ENCODE measurements at places on chromosomes 13 and 19.

DNA sequence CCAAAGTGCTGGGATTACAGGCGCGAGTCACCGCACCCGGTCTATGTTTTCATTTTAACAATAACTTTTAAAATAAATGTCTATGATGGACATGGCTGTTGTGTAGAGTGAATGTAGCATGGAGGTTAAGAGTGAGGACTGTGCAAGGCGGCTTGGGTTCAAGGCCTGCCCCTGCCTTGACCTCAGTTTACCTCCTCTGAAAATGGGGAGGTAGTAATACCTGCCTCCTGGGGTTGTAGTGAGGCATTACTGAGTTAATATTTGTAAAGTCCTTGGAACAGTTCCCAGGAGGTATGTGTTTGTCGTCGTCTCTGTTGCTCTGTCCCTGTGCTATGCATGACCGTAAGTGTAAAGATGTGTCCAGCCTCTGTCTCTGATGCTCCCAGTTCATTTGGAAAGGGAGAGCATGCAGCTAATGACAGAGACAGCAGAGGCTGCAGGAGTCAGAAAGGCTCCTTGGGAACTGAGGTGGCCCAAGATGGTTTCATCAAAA lies 9.4 kb downstream of the GARRE1 start:
- DNase-seq = no peak

DNA sequence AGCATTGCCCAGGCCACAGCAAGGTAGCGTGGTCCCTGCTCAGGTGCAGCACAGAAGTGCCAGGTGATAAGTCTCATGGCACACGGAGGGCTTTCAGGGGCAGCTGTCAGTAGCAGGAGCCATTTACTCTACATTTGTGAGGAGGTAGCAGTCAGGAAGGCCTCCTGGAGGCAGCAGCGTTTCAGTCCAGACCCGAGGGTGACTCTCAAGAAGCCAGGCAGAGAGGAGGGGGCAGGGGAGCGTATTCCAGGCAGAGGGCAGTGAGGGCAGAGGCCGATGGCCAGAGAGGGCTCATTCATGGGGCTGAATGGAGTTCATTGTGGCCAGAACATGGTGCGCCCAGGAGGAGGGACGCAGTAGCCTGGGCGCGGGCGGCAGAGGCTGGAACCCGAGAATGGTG lies 8.9 kb downstream of the PIAS4 start:
- DNase-seq = no peak

DNA sequence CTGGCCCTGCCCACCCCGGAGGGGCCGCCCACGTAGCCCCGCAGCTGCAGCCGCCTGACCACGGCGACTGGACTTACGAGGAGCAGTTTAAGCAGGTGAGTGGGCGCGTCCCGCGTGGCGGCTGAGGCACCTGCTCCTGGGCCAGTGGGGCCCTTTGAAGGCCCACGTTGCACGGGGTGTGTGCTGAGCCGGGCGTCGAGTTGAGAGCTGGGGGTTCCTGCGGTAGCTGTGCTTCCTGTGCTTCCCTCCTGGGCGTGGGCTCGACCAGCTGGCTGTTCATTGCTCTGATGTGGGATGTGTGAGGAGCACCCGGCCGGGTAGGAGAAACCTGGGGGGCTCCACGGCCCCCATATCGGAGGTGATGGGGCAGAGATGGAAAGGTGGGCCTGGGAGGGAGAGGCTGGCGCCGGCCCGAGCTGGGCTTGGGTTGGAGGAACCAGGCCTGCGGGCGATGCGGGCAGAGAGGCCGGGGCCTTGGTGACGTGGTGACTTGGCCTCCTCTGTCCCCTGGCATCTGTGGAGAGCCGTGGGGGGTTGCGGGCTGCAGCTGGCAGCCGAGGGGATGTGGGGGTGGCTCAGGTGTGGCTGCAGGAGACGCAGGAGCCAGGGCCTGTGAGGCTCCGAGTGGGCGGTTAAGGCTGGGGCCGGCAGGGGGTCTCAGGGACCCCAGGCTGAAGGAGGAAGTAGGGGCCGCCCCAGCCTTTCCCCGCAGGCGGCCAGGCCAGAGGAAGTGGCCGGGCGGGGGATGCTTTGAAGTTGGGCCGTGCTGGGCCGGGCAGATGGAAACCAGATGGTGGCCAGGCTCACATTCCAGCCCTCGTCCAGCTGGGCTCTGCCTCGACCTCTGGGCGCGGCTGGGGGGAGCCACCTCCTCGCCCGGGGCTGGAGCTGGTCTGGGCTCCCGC lies 7.1 kb downstream of the ARID3A start:
- peak; percentile 59 for DNase-seq

DNA sequence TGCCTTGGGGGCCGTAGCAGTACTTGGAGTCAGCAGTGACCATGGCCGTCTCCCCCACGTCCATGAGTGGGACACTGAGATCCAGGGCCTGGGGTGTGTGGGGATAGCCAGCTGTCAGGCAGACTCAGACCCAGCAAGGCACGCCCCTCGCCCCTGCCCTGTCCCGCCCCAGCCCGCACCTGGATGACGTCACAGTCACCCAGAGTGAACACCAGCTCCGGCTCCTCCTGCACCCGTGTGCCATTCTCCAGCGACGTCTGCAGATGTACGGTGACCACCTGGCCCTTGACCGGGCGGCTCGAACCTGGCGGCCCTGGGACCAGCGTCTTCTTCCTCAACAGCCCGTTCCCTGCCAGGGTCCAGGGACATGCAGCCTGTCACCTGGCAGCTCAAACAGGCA lies 4.0 kb downstream of the FKBP8 start:
- DNase-seq = no peak

DNA sequence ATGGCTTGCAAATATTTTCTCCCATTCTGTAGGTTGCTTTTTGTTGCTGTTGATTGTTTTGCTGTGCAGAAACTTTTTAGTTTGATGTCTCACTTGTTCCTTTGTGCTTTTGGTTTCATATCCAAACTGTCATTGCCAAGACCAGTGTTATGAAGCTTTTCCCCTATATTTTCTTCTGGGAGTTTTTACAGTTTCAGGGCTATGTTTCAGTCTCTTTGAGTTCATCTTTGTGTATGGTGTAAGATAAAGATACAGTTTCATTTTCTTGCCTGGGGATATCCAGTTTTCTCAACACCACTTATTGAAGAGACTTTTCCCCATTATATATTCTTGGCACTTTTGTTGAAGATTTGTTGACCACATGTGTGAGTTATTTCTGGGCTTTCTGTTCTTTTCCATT lies 139.9 kb downstream of the MRPL57 start:
- no peak for DNase-seq

DNA sequence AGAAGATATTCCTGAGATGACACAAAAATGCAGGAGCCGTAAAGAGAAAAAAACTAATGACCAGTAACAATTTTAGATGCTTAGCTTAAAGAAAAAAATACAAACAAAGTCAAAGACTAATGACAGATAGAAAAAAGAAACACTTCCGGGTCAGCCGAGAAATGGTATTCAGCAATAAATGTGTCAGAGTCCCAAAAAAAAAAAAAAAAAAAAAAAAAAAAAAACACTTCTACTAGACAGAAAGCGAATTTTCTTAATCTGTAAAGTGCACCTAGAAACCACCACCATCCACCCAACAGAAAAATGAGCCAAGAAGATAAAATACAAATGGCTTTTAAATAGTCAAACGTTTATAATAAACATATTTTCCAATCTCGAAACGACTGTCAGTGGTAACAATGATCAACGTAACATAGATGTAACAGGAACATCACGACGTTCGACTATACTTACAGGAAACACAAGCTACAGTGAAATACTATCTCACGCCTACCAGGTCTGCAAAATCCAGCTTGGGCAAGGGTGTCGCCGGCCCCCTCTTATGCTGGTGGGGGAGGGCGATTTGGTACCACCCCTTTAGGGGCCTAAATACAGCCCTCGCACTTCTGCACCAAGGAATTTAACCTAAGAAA lies 10.6 kb downstream of the ABHD17A start:
- DNase-seq = no peak

- DNase-seq = no peak
These were observed 167.8 kb downstream of the ZNF536 start for GRCh38 chr19:30539981-30540380.

DNA sequence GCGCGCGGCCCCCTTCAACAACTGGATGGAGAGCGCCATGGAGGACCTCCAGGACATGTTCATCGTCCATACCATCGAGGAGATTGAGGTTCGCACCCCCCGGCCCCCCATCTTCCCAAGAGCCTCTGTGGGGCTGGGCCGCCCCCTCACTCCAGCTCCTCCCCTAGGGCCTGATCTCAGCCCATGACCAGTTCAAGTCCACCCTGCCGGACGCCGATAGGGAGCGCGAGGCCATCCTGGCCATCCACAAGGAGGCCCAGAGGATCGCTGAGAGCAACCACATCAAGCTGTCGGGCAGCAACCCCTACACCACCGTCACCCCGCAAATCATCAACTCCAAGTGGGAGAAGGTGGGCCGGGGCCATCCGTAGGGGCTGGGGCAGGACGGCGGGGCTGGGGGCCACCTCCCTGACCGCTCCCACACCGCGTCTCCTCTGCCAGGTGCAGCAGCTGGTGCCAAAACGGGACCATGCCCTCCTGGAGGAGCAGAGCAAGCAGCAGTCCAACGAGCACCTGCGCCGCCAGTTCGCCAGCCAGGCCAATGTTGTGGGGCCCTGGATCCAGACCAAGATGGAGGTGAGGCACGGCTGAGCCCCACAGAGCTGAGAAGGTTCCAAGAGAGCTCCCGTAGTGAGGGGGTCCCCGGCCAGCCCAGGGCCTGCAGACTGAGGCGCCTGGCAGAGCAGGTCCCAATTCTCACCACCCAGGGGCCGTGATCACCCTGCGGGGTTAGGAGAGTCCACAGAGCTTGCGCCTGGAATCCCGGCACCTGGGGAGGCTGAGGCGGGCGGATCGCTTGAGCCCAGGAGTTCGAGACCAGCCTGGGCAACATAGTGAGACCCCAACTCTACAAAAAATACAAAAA lies 20.1 kb downstream of the CAPN12 start:
- DNase-seq = no peak

- DNase-seq = no peak
These were observed 13.1 kb downstream of the NAXD start for GRCh38 chr13:110628477-110628793.

DNA sequence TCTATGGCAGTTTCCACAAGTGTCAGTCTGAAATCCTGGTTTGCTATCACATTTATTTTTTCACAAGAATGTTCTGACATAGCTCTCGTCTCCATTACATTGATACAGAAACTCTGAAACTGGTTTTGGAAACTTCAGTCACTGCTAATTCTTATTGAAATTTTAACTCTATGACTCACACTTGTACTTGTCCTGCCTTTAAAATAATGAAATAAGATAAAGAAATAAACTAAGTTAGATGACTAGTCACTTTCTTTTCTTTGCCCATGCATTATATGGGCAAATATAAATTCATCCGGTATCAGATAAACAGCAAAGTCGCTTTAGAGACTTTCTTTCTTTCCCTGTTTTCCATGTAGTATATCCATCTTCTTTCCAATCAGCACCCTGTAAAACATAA lies 257.5 kb downstream of the PCDH9 start:
- DNase-seq = no peak

- no peak for DNase-seq
These were observed 29.9 kb downstream of the TUBA3C start for GRCh38 chr13:19151581-19152263.

- no peak for DNase-seq
These were observed 194.1 kb downstream of the KLF12 start for GRCh38 chr13:73940098-73940497.

DNA sequence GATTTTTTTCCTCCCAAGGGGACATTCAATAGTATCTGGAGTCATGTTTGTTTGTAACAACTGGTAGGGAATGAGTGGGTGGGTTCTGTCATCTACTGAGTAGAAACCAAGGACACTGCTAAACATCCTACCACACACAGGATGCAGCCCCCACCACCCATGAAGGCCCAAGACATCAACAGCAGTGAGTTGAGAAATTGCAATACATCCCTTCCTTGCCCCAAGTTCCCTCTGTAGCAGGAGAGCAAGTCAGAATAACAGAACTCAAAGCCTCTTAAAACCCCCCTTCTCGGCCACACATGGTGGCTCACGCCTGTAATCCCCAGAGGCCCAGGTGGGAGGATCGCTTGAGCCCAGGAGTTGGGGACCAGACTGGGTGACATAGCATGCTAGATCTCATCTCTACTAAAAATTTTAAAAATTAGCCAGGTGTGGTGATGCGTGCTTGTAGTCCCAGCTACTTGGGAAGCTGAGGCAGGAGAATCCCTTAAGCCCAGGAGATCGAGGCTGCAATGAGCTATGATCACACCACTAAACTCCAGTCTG lies 2.4 kb upstream of the CYP2F1 start:
- DNase-seq = no peak

- no peak for DNase-seq
These were observed 5.0 kb downstream of the BICRA start for GRCh38 chr19:47614021-47614295.

GRCh38 chr19:37987356-37988332 lies 80.6 kb downstream of the SIPA1L3 start:
- no peak for DNase-seq

GRCh38 chr13:105336706-105337576 lies 1198.5 kb downstream of the EFNB2 start:
- no peak for DNase-seq

- peak; percentile 85 for DNase-seq
These were observed 10.7 kb downstream of the MARCHF2 start for GRCh38 chr19:8423817-8424223.

DNA sequence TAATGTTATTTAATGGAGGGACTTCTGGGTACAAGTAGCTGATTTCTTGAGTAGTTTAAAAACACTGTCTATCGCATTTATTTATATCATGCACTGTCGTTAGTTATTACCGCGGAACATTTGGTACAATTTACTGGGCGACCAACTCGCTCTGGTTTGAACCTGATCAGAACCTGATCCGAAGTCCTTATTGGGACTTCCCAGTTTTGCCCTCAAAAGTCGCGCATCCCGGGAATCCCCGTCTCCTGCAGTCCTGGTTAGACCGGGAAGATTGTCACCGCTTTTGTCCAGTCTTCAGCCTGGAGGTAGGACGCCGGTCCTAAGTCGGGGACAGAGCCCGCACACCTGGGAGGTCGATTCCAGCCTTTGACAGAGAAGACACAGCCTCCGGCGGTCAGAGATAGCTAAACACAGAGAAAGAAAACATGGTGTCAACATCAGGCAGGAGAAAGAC lies 694 bp downstream of the CLN5 start:
- DNase-seq = no peak

DNA sequence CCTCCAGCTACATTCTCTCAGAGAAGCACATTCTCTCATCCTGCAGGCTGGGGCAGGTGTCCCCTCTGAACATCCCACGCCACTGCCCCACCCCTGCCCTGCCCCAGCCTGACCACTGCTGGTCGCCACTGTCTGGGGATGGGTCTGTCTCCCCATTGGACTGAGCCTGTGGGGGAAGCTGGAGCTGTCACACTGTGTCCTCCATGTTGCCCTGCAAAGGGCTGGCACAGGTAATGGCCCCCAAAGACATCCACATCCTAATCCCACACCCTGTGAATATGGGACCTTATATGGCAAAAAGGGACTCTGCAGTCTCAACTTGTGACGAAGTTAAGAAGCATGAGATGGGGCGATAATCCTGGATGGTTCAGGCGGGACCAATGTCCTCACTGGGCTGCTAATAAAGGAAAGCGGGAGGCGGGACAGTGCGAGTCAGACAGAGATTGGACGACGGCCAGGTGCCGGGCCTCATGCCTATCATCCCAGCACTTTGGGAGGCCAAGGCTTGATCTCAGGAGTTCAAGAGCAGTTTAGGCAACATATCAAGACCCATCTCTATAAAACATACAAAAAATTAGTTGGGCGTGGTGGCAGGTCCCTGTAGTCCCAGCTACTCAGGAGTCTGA lies 9.1 kb downstream of the AP2S1 start:
- no peak for DNase-seq
